ENCODE measurements at places on chromosomes 7 and 10.

GRCh38 chr7:16084370-16084769 is 337.0 kb downstream of the CRPPA start:
- DNase-seq: no peak

GRCh38 chr10:86130737-86131475 is 235.7 kb downstream of the GRID1 start:
- no peak for DNase-seq

DNA sequence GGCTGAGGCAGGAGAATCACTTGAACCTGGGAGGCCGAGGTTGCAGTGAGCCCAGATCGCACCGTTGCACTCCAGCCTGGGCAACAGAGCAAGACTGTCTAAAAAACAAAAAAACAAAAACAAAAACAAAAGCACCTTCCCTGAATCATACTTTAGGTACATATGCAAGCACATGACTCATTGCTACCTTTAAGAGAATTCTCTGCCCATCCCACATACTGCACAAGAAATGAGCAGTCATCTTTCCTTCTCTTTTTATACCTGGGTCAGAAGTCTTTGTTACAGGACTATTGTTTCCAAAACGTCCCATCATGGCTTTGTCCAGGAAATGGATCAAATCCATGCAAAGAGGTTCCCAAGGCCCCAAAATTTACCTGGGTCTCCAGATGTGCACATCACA is 21.5 kb upstream of the AKR1B10 start:
- no peak for DNase-seq

DNA sequence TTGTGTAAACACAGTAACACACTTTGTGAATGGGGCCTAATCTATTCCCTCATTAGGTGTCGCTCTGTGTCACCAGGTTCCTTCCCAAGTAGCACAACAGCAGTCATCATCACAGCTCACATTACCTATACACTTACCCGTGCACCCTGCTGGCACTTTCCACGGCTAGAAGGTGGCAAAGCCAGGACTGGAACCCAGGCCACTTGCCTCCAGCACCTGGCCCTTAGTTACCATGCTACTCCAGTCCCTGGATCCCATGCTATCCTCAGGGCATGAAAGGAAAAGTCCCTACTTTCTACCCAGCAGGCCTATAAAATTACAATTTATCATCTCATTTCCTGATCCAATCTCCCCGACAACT is 18.4 kb downstream of the SMURF1 start:
- DNase-seq: no peak

DNA sequence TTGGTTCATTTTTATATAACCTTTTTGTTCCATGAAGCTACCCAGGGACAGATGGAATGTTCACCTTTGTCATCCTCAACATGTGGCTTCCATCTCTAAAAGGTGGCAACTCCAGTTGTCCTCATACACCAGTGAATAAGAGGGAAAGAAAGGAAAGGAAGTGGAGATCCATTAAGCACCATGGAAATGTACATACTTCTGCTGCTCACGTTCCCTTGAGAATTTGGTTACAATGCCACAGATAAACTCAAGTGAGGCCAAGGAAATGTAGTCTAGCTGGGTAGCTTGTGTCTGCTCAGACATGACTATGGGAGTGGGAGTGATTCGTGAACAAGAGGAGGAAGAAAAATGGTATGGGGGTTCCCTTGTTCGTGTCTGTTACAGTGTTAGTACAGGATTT is 237.1 kb upstream of the FAM3C start:
- no peak for DNase-seq

DNA sequence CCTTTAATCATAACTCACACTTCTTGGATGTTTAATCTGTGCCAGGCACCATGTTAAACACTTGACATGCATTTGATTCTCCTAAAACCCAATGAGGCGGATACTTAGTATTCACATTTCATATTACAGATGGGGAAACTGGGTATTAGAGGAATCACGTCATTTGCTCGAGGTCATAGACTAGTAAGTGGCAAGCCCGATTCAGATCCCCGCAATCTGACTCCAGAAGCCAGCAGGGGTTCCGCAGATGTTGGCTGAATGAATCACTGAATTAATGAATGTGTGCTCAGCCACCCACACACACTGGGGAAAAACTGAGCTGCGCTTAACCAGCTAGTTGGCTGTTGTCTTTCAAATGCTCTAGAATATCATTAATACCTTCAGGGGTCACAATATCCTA is 22.5 kb upstream of the ENO4 start:
- no peak for DNase-seq

DNA sequence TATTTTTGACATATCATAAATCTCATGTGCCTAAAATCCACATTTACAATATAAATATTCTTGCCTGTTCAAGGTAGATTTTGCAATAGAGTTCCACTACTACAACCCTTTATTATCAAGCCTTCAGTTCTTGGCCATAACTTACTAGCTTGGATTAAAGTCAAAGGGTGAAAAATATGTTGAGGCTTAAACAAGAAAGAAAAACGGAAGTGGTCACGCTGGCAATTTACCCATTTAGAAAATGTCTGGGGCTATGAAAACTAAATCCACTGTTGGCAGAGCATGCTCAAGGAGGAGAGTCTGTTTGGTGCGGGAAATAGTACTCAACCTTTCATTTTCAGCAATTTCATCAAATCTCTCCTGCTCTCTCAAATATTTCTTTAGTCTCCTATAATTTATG is 209.8 kb upstream of the RHOBTB1 start:
- DNase-seq: no peak
